ENCODE measurements at places on chromosomes 1 and 21.
A peak's percentile ranks its signal among the peaks of the same experiment; 100 is the strongest.

GRCh38 chr1:202642619-202643291 is 67.5 kb downstream of the SYT2 start:
- no peak for DNase-seq

- DNase-seq: no peak
Measured at GRCh38 chr1:40710581-40711315, 19.2 kb downstream of the NFYC start.

DNA sequence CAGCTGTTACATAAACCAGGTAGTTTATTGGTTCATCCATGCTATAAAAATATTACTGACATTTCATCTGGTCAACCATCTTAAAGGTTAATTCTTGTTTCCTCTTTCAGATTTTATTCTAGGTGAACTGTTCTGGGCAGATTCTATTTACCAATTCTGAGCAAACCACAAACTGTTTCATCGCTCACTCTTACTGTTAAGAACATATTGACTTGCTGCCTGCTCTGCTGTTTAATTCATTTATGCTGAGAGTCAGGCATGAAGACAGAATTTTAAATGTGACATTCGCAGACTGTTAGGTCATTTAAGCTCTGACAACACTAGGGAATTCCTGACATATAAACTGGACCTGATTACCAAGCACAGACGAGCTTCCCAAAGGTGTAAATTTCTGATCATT is 98.3 kb downstream of the PIGK start:
- DNase-seq: no peak

GRCh38 chr1:8814865-8815264 is 2.6 kb downstream of the RERE start:
- DNase-seq: no peak

DNA sequence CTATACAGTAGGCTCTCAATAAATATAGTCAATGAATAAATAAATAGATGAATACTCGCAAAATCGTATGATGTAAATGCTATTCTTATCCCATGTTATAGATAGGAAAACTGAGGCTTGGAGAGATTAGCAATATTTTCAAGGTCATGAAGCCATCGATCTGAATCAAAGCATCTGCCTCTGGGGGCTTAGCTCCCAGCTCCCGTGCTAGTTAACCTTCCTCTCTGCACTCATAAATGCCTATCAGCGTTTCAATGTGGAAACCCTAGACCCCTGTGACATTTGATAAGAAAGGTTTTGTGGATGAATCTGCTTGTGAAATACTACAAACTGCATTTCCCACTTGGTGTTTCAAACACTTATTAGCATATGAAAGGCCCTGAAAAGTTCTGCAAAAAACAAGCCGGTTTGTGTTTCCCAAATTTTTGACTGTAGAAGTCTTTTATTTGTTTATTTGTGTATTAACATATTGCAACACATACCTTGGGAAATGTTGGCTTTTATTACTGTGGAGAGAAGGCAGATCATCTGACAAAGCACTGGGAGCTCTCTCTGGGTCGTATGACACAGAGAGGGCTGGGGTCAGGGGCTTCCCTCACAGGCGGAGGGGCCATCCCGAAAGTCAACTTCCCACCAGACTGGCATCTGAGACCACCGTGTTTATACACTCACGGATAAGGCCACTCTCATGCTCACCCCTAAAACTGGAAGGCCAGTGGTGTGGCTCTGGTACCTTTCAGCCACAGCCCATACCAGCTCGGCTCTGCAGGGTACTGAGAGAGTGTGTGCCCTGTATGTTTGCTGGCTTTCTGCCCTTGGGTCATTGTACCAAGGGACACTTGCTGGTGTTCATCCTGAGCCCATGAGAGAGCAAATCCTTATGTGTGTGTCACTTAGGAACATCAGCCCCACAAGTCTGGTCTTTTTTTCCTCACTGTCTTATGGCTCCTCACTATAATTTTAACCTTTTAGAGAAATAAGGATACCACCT is 993 bp upstream of the PROK1 start:
- no peak for DNase-seq

GRCh38 chr1:230280906-230281413 is 145.2 kb downstream of the PGBD5 start:
- DNase-seq: no peak

GRCh38 chr1:172391976-172392375 is 28.5 kb upstream of the C1orf105 start:
- no peak for DNase-seq

DNA sequence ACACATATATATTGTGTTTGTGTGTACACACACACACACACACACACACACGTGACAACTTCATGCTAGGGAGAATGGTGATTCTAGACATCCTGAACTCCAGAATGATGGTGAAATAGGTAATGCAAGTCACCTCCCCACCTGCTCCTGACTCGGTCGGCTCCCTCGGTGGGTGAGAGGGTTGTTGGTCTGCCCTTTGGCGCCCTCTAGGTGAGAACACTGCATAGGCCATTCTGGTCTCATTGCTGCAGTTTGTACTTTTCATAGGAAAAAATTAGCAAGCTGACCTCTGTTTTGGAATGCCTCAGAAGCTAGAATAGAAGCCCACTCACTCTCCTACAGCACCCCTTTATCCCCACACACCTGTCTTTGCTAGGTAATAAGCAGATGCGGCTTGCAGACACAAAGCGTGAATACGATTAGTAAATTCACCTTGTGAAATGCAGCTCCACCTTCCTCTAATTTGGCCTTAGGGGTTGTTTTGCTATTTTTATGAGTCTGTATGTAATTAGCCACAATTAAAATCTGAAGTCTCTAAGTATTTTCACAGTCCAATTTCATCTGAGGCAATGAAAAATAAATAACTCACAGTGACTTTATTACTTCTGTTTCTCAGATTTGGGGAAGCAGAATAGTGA is 130.0 kb upstream of the KCNJ15 start:
- peak; percentile 76 for DNase-seq

GRCh38 chr21:45498646-45499000 is 43.6 kb downstream of the SLC19A1 start:
- DNase-seq: no peak

DNA sequence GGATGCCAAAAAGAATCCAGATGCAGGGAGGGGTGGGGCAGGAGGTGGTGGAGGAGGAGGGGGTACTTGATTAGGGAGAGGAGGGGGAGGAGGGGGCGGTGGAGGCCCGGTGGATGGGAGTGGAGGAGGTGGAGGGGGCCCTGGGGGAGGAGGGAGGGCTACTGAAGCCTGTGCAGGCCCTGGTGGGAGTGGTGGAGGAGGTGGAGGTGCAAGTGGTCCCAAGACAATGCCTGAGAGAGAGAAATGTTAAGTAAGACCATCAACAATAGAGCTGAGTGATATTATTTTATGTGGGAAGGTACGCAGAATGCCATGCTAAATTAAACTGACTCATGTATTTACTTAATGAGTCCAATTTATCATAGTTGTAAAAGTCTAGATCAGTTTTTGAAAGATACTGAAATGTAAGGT is 86.8 kb upstream of the LBR start:
- no peak for DNase-seq

DNA sequence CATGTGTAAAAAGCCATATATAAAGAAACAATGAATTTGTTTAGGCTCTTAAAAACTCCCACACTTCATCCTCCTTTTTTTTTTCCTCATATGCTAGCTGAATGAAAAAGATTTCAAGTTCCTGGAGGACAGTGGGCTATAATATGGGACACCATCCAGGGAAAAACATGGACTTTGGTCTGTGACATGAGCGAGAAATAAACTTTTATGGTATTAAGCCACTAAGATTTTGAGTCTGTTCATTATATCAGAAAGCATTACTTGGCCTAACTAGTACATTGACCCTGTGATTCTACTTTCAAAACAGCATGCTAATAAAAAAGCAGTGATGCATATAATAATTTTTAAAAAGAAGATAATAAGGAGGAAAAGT is 392.3 kb upstream of the CAMK1G start:
- DNase-seq: no peak

DNA sequence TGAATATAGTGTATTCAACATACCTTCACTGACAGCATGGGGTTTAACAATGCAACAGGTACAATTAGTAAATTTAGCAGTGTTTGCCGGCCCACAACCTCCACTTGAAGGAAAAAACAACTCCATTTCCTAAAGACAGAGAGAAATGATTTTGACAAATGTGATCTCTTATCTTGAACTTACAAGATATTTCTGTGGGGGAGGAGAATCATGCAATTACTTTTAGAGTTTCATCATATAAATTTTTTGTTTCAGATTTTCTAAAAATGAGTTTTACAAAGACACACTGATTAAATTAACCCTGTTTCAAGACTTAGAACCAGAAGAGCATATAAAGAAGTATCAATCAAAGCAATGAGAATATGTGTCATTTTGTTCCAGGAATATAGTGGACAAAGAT is 80.3 kb downstream of the NME7 start:
- DNase-seq: no peak

GRCh38 chr1:155123801-155124200 is 3.9 kb upstream of the EFNA1 start:
- DNase-seq: no peak

- no peak for DNase-seq
Measured at GRCh38 chr1:245378311-245378722, 223.5 kb downstream of the KIF26B start.

DNA sequence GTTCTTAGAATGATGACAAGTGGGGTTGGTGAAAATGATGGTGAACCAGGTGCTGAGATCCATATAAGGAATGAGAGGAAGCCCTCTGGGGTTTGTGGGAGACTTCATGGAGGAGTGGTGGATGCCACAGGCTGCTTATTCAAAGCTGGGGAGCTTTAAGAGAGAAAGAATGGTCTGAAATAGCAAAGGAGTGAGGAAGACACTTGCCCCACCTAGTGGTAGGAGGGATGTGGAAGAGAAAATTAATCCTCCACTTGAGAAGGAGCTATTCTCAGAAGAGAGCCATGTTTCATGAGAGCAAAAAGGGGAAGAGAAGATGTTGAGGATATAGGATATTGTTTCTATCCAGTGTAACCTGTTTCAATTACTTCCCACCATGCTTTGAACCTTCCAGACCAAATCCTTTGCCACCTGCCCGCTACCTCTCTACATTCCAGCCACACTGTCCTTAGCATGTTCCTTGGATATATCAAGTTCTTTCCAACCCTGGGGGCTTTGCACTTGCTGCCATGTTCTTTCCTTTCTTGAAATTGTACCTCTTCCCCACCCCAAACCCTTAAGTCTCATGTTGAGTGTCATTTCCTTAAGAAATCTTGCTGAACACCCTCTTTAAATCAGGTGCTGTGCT is 19.6 kb upstream of the ZNF648 start:
- no peak for DNase-seq

- no peak for DNase-seq
Measured at GRCh38 chr1:98049370-98050135, 128.7 kb upstream of the DPYD start.

DNA sequence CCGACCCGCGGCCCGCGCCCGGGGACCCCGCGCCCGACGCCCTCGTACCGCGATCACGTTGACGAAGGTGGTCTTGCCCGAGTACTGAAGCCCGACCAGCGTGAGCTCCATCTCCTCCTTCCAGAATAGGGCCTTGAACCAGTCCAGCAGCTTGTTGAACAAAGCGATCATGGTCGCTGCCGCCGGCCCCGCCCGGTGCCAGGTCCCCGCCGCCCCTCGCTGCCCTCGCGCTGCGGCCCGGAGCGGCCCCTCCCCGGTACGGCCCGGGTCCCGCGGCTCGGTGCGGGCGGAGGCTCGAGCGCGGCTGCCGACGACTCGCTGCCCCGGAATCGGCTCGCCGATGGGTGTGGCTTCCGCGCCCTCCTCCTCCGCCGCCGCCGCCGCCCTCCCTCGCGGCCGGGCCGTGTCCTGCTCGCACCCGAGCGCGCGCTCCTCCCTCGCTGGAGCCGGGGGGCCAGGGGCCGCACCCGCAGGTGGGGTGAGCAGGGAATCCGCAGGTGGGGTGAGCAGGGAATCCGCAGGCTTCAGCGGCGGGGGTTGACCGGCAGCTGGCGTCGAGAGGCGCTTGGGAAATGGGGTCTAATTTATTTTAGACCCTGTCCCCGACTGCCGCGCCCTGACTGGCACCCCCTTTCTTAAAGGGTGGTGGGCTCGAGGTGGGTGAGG is at the start of gene ARL8A:
ARL8A (minus strand) TSS at position 336 of the 666 bp plus-strand sequence; CDS start at position 171, 165 bp downstream.
- peak; percentile 80 for DNase-seq

GRCh38 chr1:67536957-67537666 is 106.9 kb upstream of the SERBP1 start:
- no peak for DNase-seq

- DNase-seq: no peak
Measured at GRCh38 chr1:154816369-154816768, 53.7 kb downstream of the KCNN3 start.

All from mesothelial cell of epicardium (in vitro differentiated cells).